ENCODE measurements at places on chromosomes 6 and 20.

DNA sequence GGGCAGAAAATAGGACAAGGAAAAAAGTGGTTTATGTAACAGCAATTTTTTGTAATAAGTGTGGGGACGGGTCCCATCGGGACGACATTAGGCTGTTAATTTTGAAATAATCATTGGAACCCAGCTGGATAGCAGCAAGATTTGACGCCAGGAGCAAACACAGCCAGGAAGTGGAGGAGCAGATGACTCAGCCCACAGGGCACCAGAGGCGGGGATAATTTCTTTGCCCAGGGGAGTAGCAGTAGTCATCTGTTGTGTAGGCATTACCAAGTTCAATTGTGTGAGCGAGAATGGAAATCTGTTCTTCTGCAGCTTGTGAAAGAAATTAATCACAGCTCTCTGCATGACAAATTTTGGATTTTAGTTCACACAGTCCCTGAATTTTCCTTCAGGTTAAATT lies 22.6 kb upstream of the RIN2 start:
- DNase-seq, result peak; percentile 54

- DNase-seq, result no peak
Measured at GRCh38 chr6:10151144-10151915, 263.5 kb downstream of the TFAP2A start.

- no peak for DNase-seq
Measured at GRCh38 chr6:118663993-118664985, 12.9 kb upstream of the CEP85L start.

DNA sequence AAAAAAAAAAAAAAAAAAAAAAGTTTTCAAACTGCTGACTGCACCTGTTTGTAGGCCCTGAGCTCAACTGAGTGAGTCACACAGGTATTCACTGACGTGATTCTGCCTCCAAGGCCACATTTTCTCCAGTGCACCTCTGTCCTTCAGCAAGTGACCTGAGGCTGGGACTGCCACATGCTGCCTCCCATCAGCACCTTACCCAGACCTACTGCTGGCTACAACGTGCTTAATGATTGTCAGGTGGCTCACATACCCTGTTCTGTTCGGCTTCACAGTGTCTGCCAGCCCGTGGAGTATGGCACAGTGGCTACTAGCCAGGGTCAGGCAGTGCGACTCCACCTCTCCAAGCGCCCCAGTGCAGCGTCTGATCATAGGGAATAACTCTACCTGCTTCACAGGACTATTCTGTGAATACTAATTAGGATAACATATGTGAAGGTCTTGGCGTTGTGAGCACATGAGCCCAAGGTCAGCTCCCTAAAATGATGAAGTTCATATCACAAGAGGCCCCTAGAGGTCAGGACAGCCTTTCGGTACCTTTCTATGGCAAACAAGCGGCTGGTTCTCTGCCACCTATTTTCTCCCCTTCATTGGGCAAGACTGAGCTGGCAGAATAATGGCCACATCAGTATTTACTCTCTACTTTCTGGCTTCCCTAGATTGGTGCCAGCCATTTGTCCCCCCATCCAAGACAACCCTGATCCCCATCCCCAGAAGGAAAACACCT lies 28.1 kb downstream of the RIPOR3 start:
- peak; percentile 25 for DNase-seq

DNA sequence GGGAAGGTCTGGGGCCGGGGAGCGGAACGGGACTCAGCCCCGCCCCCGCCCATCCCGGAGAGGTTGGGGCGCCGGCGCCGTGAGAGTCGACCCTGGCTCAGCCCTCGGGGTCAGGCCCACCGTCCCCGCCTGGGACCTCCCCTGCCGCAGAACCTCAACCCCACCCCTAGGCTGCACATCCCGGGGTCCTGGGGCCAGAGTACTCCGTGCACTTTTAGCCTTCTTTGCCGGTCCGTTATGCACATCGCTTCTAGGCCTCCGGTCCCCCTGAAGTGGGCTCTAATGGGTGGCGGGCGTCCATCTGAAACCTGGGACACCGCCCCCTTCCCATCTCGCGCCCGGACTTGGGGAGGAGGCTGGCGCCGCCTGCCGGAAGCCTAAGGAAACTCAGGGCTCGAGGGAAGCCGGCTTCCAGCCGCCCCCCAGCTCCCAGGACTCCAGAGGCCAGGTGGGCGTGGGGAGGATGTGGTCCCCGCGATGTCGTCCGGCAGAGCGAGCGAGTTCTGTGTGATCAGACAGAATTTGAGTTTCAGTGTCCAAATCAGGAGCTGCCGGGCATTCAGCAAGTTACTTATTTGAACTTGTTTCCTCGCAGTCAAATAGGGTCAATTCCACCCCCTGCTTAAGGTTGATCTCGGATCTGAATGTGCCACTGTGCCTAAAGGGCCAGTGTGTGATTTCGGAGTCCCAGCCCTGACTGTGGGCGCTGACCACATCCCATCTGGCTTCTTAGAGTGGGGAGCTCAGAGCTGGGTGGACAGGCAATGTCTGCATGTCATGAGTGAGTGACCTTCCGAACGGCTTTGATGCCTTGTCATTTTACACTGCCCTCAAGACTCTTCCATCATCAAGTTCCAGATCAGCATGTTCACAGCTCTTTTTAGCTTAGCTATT lies 47.6 kb downstream of the CPXM1 start:
- peak; percentile 39 for DNase-seq

DNA sequence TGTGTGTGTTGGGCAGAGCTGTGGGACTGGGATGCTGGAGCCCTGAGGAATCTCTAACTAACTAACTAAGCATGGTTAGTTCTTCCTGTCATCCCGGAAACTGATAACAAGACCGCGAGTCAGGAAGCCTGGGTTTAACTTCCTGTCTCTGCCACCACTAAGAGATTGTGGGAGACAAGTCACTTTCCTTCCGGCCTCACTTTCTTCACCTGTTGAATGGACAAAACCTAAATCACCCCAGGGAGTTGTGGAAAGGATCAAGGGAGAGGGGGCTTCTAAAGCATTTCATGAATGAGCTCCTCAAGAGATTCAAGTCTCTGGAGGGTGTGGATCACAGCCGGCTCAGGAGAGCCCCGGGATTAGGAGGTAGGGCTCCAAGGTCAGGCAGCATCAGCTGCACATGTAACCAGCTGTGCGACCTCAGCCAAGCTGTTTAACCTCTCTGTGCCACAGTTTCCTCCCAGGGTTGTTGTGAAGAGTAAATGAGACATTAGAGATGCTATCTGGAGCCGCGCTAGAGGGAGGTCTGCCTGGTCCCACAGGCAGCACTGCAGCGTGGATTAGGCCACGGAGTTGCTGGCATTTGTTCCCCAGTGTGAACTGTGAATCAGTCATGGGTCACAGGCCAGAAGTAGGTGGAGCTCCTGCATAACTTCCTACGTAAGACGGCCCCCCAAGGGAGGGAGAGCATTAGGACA lies 105.1 kb downstream of the TOX2 start:
- DNase-seq, result no peak

GRCh38 chr20:24361541-24361940 lies 107.9 kb upstream of the SYNDIG1 start:
- DNase-seq, result no peak

GRCh38 chr6:125300992-125301434 lies 754 bp downstream of the HDDC2 start:
- peak; percentile 58 for DNase-seq

- no peak for DNase-seq
Measured at GRCh38 chr6:111605100-111605751, 452 bp downstream of the TRAF3IP2 start.

GRCh38 chr6:16688984-16689636 lies 72.2 kb downstream of the ATXN1 start:
- no peak for DNase-seq

DNA sequence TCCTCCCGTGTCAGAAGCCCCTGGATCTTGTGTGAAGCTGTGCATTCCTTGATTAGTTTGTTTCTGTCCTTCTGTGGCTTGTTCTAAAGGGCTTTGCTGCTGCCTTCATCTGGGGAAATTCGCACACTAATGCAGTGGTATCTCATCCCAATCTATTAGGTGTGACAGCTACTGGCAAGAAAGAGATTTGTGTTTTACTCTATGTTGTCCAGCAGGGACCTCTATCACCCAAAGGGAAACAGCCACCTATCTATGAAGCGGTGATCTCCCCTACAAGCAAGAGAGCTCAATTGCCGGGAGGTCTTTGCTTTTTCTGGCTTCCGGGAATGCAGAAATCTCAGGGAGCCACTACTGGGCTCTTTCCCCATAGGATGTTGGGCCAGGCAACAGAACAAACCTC lies 151.8 kb downstream of the NRN1 start:
- no peak for DNase-seq

GRCh38 chr6:138999949-139000725 lies 12.1 kb upstream of the REPS1 start:
- no peak for DNase-seq

DNA sequence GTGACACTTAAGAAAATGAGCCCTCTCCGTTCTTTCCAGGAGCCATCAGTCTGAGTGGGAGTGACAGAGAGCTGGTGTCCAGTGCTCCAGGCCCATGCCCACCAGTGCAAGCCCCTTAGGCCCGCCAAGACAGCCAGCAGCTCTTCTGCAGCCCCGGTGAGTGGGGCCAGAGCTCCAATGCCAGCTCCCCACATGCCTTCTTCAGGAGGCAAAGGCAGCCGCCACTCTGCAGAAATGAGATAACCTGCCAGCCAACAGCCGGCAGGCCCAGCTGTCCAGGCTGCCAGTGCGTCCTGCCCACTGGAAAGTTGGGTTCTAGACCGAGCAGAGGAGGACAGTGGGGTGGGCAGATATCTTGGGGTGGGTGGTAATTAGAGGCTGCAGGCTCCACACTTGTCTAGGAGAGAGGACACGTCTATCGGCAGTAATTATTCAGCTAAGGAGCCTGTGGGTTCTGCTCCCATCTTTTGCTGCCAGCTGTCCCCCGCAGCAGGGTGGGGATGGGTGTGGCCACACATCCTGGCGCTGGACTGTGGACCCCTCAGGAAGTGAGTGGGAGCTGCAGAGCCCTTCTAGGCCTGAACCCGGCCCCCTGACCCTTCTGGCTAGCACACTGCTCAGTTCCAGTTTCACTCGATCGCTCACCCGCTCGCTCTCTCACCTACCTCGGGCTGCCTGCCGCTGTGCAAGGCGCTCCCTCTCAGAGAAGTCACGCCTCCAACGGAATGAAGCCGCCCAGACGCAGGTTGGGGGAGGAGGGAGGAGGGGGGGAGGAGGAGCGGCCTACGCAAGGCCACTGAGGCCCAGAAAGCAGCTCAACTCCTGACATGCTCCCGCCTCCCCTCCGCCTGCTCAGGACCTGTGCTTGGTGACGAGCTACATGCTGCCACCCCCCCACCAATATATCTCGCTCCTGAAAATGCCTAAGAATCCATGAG lies 3.6 kb downstream of the GRM4 start:
- DNase-seq, result no peak

- no peak for DNase-seq
Measured at GRCh38 chr6:15417811-15418210, 171.9 kb downstream of the JARID2 start.

GRCh38 chr20:45672765-45673164 lies 2.7 kb upstream of the WFDC11 start:
- DNase-seq, result no peak

DNA sequence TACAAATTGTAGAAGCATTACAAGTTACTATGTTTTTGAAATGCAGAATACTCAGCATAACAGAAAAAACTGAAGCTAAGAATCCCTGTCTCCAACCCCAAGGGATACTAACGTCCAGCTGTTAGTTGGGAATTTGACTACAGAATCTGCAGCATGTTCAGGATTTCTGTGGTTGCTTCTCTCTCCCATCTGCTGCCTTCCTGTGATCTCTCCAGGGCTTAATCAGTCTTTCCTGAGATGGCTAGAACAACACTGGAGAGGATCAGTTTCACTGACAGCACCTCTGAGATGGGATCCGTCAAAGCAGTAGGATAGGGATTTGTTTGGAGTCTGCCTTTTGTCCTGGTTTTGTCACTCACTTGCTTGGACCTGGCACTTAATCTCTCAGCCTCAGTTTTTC lies 73.3 kb upstream of the NUP153 start:
- DNase-seq, result no peak

DNA sequence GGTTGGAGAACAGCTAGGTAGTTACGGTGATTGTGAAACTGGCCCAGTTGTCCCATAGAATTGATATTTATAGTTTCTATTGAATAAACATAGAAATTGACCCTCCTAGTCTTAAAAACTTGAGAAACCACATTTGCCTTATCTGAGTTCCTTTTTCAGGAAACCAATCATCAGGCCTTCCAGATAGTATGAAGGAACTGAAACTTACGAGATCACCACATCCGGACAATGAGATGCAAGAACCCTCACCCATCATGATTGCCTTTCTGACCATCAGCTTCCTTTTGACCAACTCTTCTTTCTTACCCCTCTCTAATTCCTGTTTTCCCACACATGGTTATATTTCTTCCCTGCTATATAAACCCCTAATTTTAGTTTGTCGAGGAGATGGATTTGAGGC lies 21.8 kb downstream of the SLC35F1 start:
- DNase-seq, result no peak

DNA sequence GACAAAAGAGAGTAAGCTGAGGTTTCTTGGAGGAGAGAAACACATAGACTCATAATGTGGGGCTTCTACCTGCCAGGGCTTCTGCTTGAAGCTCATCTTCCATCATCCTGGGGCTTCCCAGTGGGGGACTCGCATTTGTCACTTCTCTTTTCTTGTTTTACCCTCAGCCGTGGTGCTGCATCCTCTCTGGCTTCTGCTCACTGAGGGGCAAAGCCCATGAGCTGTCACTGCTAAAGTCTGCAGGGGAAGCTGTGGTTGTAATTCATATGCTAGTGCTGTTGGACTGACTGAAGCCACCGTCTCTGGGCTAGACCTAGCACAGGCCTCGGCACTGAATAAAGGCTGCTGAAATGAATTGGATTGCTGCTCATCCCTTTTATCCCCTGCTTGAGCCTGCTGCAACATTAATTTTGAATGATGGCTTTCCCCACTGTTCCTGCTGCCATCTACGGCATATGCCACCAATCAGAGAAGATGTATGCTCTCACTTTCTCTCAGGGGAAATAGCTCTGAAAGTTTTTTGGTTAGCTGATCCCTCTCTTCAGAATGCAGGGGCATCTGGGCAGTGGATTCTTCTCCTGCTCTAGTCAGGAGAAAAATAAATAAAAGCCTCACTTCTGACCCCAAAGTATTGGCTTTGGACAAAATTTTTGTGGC lies 568.4 kb upstream of the MAP3K7 start:
- peak; percentile 14 for DNase-seq

DNA sequence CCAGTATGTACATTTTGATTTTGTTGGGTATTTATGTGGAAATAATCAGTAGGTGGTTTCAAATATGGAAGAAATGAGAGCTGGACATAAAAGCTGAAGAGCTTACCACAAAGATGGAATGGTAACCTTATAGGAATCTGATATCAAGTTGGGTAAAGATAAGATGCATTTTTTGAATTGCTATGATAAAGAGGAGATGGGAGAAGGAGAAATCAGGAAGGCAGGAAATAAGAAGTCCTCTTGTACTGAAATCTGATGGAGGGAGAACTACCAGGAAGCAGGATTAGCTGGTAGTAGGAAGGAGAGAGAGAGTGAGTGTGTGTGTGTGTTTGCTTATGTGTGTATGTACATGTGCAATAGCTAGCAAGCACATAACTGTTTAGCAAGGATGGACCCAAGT lies 468.4 kb downstream of the PHF3 start:
- DNase-seq, result no peak
